Activated CD4-positive, CD25-positive, alpha-beta regulatory T cell treated with anti-CD3 and anti-CD28 coated beads, Interleukin-2, amount 50 U/mL, for 16 hours (primary cell): ENCODE measurements at places on chromosomes 11 and 22.

- DNase-seq, result no peak
These were observed 1054.0 kb downstream of the NTM start for GRCh38 chr11:132424433-132424832.

DNA sequence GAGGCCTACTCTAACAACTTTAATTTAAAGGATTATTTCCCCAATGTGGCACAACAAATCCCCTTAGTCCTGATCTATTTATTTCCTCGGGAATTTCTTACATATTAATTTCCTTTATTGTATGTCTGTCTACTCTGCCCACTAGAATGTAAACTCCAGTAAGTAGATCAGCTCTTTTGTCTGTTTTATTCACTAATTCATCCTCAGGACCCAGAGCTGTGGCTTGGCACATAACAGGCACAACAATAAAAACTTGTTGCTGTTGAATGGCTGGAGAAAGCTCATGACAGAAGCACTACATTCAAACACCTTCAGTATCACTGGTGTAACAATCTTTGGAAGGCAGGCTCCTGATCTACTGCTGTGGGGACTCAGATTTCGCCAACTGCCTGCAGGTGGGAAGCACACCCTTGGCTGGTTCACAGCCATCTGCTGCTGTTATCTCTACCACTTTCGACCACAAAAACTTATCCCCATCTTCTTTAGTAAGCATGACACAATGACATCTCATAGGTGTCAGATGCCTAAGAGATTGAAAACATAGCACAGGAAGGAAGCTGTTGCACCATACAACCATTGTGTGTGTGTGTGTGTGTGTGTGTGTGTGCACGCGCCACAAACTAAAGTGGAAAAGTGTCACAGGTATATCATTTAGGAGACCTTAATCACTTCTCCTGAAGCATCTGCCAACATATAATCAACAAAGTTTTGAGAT lies 11.9 kb downstream of the HIRA start:
- no peak for DNase-seq

- no peak for DNase-seq
These were observed 3.2 kb downstream of the DBX1 start for GRCh38 chr11:20156876-20157613.

GRCh38 chr22:19848298-19849224 lies 6.1 kb downstream of the GNB1L start:
- no peak for DNase-seq

DNA sequence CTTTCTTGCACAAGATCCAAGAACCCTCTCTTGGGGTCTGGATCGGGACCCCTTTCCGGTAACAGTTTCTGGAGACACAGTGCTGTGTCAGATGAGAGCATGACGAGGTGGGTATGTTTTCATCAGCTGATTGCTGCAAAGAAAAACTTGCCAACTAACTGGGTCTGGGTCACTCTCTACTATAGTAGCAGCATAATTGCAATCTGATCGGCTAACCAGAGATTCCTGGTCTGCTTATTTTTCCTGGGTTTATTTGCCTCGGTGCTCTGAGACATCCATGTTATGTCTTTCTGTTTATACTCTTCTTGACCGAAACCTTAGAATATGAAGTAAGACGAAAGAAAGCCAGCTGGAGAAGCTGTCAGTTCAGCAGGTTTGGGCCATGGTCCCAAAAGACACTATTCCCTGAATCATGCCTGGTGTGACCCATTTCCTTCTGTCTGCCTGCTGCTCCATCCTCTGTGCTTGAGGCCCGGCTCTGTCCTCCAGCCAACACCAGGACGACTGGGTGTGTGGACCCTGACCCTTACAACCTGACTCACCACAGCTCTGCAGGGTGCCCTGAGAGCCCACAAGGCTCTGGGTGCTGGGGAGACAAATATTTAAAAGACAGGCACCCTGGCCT lies 24.1 kb upstream of the CLMP start:
- no peak for DNase-seq
